DND-41 (cell line): ENCODE measurements at places on chromosomes 4 and X.

- H3K27me3 ChIP-seq, result peaks cover 5% of the 10 kb centered on the region
- peaks cover 30% of the 10 kb centered on the region for H3K4me1 ChIP-seq
- H3K27ac ChIP-seq, result no peak overlapping the region
- H3K36me3 ChIP-seq, result peaks cover 7% of the 10 kb centered on the region
Observed at GRCh38 chr4:6781113-6781512, 1.4 kb upstream of the KIAA0232 start.

DNA sequence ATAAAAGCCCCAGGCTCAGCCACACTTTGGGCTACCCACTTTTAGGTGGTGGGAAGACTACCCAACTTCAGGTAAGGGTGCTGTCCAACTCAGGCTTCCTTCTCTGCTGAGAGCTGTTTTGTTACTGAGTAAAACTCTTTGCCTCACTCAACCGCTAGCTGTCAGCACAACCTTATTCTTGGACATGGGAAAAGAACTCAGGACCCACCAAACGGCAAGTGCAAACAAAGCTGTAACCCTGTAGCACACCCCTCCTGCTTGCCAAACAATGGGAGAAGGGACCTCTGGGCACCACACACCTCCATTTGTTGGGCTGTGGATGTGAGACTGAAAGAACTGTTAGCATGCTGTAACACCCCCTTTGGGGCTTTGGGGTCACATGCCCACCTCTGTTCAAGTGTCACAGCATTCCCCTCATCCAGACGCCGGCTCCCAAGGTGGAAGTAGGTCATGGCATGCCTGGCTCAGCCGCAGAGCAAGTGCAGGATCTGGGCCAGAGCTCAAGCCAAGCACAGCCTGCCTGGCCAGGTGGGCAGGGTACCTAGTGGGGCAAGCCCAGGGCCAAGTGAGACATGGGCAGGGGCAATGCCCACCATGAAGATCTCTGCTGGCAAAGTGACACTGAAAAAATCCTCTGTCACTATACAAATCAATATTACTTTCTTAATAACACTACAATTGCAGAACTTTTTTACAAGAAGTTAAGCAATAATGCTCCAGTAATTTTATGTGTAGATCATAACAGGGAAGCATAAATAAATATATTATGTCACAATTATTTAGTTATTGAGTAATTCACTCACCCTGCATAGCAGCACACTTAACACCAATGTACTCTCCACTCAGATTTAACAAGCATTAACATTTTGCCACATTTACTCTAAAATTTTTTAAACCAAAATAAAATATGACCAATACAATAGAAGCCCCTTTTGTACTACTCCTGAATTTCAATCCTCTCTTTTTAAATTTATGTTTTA lies 107.2 kb downstream of the TBCK start:
- H3K27me3 ChIP-seq, result no peaks in the 10 kb centered on the region
- DNase-seq, result no peak
- H3K27ac ChIP-seq, result no peak overlapping the region
- no peaks in the 10 kb centered on the region for H3K4me1 ChIP-seq

DNA sequence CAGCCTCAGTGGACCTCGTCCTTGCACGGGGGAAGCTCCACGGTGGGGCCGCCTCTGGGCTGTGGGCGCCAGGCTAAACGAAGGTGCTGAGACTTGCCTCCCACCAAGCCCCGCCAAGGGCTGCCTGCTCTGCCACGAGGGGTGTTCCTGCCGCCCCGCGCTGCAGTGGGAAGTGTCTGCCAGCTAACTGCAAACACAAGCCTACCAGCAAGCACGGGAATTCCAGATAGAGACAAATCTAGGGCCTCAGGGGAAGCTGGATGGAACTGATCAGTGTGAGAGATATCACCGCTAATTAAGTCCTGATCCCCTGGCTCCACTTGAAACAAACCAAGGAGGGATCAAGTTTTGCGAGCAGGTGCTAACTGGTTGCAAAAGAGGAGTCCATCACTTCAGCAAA lies 181.6 kb upstream of the LEF1 start:
- peaks cover 82% of the 10 kb centered on the region for H3K4me1 ChIP-seq
- no peaks in the 10 kb centered on the region for H3K27me3 ChIP-seq
- H3K27ac ChIP-seq, result peak overlapping the region; percentile 55
- no peaks in the 10 kb centered on the region for H3K36me3 ChIP-seq
- peak; percentile 49 for DNase-seq
- H3K4me3 ChIP-seq, result no peak overlapping the region

- no peaks in the 10 kb centered on the region for H3K27me3 ChIP-seq
- peaks cover 78% of the 10 kb centered on the region for H3K36me3 ChIP-seq
- H3K4me3 ChIP-seq, result no peak overlapping the region
- no peak for DNase-seq
- no peak overlapping the region for H3K27ac ChIP-seq
Observed at GRCh38 chrX:53398216-53398615, 24.2 kb downstream of the SMC1A start.

GRCh38 chr4:111718763-111719559 lies 426.3 kb upstream of the FAM241A start:
- no peak for DNase-seq
- H3K27ac ChIP-seq, result no peak overlapping the region
- no peaks in the 10 kb centered on the region for H3K36me3 ChIP-seq

DNA sequence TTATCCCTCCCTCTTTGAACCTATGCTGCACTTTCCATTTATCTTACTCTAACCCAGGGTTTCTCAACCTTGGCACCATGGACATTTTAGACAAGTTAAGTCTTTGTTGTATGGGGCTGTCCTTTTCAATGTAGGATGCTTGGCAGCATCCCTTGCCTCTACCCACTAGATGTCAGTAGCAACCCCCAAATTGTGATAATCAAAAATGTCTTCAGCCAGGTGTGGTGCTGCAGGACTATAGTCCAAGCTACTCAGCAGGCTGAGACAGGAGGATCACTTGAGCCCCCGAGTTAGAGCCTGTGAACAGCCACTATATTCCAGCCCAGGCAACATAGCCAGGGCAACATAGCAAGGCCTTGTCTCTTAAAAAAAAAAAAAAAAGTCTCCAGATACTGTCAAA lies 7.0 kb downstream of the LRCH2 start:
- no peak overlapping the region for H3K4me3 ChIP-seq
- no peak overlapping the region for H3K27ac ChIP-seq
- H3K36me3 ChIP-seq, result no peaks in the 10 kb centered on the region
- no peaks in the 10 kb centered on the region for H3K27me3 ChIP-seq
- no peaks in the 10 kb centered on the region for H3K4me1 ChIP-seq

DNA sequence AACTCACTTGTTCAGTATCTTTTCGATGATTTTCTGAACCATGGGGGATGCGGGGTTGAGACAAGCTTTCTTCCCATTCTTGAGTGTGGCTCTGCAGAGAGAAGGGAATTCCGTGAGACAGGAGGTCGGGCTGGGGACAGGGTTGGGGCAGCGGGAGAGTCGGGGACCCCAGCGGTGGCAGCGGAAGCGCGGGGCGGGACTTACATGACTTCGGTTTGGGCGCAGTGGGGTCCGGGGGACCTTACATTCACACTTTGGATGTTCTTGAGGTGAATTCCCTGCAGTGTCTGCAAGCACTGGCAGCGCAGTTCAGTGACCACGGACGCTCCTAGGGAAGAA lies 434 bp downstream of the CXCL3 start:
- H3K4me1 ChIP-seq, result peaks cover 30% of the 10 kb centered on the region
- peak overlapping the region; percentile 75 for H3K4me3 ChIP-seq
- H3K36me3 ChIP-seq, result no peaks in the 10 kb centered on the region
- H3K27me3 ChIP-seq, result peaks cover 28% of the 10 kb centered on the region

DNA sequence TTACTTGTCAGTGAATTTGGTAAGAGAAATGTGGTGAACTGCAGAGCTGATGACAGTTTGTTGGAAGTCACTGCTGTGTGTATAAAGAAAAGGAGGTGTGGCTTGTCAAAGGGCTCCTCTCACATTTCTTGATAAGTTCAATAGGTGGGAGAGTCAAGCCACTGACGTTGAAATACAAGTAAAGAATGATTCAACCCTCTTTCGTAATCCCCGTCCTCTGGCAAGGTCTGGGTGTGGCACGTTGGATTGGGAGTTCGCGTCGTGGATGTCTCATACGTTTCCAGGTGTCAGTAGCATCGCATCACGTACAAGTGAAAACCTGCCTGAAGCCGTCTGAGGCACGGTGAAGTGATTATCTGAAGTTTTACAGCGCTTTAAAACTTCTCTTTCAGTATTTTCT lies 76.4 kb downstream of the EGF start:
- DNase-seq, result no peak
- H3K27me3 ChIP-seq, result peaks cover 5% of the 10 kb centered on the region
- no peak overlapping the region for H3K27ac ChIP-seq
- no peaks in the 10 kb centered on the region for H3K4me1 ChIP-seq
- no peak overlapping the region for H3K4me3 ChIP-seq

GRCh38 chr4:128461291-128462102 lies 173.9 kb upstream of the PGRMC2 start:
- H3K4me1 ChIP-seq, result no peaks in the 10 kb centered on the region
- H3K4me3 ChIP-seq, result no peak overlapping the region
- H3K27ac ChIP-seq, result no peak overlapping the region
